ENCODE measurements at places on chromosomes 13 and 19.

GRCh38 chr13:22107549-22107948 is 436.7 kb downstream of the FGF9 start:
- no peak for DNase-seq

- no peak for DNase-seq
These were observed 95.2 kb downstream of the TDRD3 start for GRCh38 chr13:60492187-60492586.

DNA sequence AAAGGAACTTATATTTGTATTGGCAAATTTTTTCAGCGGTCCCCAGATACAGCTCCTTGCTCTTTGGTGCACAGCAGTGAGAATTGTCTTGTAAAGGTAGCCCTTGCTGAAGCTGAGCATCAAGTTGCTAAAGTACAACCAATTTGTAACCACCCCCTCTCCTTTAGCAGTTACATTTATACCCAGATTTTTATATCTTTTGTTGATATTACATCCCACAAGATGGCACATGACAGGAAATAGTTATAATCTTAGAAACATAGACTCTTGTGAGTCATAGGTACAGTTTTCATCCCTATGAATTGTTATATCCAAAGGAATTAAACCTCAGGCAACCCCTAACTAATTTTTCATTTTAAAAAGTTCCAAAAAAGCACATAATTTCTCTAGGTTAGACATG is 523.0 kb upstream of the SLITRK1 start:
- no peak for DNase-seq

DNA sequence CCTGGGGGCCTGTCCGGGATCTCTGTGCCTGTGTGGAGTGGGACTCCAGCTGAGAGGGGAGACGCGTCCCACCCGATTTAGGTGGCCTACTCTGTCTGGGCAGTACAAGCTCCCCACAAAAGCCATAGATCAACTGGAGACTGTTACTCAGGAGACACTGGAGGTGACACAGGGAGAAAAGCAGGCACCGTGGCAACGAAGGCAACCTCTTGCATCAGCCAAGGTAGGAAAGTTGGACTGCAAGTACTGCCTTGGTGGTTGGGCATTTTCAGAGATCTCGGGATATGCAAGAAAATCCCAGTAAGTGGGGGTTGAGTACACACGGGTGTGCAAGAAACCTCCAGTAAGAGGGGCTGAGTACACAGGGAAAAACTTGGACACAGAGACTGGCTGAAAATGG is 1060.0 kb upstream of the MIR17HG start:
- no peak for DNase-seq

GRCh38 chr19:51018745-51019543 is 565 bp downstream of the KLK10 start:
- DNase-seq = no peak

- DNase-seq = no peak
These were observed 21.9 kb downstream of the AP3D1 start for GRCh38 chr19:2129486-2129885.

DNA sequence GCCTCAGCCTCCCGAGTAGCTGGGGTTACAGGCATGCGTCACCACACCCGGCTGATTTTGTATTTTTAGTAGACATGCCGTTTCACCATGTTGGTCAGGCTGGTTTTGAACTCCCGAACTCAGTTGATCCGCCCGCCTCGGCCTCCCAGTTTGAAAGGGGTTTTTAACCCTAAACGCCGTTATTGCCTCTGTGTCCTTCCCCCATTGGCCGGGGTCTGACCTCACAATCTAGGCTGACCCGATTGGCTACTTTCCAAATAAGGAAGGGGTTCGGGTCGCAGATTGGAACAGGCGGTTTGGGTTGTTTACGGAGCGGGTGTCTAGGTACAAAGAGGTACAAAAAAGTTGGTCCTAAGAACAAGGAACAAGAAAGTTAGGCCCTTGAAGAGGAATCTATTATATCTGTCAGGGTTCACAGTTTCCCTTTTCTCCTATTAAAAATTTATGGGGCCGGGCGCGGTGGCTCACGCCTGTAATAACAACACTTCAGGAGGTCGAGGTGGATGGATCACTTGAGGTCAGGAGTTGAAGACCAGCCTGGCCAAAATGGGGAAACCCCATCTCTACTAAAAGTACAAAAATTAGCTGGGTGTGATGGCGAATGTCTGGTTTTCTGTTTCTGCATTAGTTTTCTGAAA is 1.0 kb downstream of the ZNF253 start:
- peak; percentile 14 for DNase-seq

GRCh38 chr19:39805104-39805503 is 26.4 kb downstream of the LEUTX start:
- DNase-seq = no peak

- DNase-seq = no peak
These were observed 1721.4 kb downstream of the PCDH9 start for GRCh38 chr13:65508745-65509144.

- DNase-seq = peak; percentile 70
These were observed 13.2 kb downstream of the NCAN start for GRCh38 chr19:19224852-19225494.

- no peak for DNase-seq
These were observed 238.9 kb downstream of the ITGBL1 start for GRCh38 chr13:101691341-101691860.

DNA sequence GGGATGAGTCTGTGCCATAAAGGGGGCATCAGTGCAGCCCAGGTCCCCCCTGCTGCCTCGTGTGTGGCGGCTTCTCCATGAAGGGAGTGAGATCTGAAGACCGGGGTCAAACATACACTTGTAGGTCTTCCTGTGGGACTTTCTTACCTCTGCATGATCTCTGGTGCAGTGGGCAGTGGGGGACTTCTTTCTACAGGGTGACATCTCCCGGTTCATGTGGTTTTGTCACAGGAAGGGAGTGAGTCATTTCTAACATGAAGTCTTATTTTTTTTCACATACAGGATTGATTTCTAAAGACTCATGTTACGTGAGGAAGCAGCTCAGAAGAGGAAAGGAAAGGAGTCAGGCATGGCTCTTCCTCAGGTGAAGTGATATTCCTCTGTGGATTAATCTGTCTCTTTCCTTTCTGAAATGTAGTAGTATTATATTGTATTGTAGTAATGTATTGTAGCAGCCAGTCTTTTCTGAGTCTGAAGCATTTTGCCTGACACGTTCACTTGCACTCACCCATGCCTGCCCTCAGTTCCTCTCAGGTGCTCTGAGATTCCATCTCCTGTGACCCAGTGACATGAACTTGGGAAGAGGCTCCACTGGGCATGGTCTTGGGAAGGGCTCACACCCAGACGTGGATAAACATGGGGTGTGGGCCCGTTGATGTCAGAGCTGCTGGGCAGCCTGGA is 15.7 kb downstream of the ZNF808 start:
- peak; percentile 12 for DNase-seq

GRCh38 chr19:46491975-46492682 is 3.5 kb downstream of the PNMA8B start:
- no peak for DNase-seq

- no peak for DNase-seq
These were observed 121.9 kb upstream of the TSC22D1 start for GRCh38 chr13:44698066-44698465.

DNA sequence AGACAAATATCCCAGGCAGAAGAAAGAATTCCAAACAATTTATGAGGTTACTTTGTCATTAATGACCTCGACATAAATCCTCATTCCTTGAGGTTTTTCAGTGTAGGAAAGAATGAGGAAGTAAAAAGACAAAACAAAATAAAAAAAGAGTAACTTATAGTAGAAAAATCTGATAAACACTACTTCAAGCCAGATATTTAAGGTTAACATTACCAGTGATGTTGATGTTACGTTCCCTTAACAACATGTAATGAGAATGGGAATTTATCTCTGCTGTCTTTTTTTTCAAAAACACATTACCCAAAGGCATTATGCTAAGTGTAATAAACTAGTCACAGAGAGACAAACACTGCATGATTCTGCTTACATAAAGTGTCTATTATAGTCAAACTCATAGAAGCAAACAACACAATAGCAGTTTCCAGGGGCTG is 935.1 kb downstream of the SLITRK1 start:
- DNase-seq = no peak

DNA sequence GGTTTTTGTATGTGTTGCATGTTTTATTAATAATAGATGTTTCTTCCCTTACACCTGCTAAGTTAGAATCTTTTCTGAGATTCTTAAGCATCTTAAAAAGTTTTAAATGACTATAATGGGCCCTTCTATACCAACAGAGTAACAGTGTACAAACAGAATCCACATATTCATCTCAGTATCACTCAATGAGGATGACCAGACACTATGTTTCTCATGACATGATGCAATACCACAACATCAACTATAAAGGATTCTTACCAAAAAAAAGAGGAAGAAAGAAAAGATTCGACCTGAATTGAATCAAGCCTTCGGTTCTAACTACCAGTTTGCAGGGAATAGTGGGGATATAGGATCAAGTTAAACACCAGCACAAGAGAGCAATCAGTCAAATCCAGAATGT is 56.5 kb downstream of the INTS6 start:
- no peak for DNase-seq

DNA sequence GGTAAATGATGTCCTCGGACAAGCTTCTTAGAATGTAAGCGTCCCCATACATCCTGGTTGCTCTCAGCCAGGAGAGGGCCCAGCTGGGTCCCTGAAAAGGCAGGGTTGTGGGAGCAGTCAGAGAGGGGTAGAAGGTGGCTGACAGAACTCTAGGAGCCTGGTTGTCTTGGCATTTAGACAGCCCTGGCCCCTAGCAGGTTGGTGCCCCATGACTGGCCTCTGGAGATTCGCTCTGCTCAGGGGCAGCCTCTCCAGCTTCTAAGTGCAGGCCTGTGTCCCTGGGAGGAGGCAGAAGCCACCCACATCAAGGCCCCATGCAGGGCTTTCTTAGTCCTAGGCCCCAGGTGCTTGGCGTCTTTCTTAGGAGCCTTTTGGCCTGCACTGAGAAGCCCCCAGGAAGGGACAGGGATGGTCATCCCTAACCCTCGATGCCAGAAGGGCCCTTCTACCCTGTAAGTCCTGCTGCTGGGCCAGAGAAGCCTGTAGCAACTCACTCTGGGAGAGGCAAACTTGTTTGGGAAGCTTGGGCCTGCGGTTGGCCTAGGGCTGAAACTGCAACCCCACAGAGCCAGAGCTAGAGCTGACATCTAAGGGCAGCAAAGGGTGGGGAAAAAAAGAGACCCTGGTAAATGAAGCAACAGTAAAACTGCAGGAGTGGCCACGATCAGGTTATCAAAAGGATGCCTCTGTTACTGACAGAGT is 2.8 kb upstream of the CDX2 start:
- DNase-seq = no peak

DNA sequence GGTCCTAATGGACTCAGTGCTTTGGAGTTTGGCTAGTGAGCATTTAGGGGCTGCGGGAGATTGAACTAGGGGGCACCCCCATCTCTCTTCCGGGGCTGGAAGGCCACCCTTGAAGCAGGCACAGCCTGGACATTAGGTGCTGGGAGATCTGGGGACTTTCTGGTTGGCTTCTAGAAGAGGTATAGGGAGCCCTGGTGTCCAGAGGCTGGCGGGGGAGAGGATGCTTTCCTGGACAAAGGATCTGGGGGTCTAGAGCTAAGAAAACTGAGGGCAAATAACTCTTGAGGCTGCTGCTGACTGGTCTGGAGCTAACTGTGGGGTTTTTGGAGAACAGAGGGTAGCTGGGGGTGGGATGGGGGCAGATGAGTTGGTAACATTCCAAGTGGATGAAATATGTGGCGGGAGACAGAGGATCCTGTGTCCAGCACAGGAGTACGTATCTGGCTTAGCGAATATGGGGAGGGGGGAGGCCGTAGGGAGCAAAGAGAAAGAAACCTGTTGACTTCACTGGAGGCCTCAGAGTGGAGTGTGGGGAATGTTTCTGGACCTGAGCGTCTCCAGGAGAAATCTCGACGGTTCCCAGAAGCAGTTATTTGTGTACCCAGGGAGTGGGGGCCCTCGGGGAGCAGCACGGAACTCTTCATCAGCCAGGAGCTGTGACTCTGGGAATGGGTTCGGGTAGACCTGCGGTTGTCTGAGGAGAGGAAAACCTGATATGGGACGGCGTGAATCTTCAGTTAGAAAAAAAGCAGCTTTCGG is 1.4 kb downstream of the HNRNPUL1 start:
- DNase-seq = no peak

DNA sequence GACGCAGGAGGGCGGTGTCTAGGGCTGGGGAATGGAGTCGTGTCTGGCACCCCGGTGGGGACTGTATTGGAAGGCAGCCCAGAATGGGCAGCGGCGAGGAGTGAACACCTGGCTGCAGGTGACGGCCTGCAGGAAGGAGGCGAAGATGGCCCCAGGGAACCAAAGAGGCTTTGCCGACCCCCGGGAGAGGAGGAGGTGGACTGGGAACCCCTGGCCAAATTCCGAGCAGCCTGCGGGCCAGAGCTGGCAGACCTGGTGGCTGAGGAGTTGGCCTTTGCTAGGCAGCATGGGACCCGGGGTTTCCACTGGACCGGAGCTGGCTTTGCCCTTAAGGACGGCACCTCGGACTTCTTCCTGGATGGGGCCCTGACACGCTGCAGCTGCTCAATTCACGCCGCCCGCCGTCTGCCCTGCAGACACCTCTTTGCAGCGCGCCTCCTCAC is 25.9 kb downstream of the ZSWIM9 start:
- DNase-seq = no peak

DNA sequence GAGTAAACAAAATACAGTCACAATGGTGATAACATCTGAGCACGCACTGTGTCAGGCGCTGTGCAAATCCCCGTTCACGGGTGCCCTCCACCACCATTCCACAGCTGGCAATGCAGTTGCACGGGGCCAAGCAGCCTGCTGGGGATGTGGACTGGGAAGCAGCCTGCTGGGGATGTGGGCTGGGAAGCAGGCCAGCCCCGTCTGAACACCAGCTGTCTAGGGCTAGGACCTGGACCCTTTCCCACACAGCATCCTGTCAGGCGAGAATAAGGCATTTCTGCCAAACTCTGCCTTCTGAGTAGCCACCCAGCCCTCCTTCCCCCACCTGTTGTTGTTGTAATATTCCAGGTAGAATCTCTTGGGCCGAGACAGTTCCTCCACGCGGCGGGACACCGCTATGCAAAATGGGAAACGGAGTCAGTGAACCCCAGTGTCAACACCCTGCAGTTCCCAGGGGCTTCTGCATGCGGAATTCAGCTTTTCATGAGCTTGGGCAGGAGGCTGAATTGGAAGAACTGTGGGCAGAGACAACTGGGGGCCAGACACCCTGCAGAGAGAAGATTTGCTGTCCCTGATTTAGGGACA is 27.8 kb upstream of the MIER2 start:
- DNase-seq = no peak

Measured in activated T-cell treated with anti-CD3 and anti-CD28 coated beads, Interleukin-2, amount 50 U/mL, for 4 hours (primary cell).